Activated gamma-delta T cell treated with anti-CD3 and anti-CD28 coated beads, Interleukin-2, amount 50 U/mL, for 16 hours (primary cell): ENCODE measurements at places on chromosomes 5 and 9.

GRCh38 chr9:125746017-125746773 is 978 bp upstream of the PBX3 start:
- peak; percentile 86 for DNase-seq

GRCh38 chr5:90915393-90915792 is 356.8 kb downstream of the ADGRV1 start:
- DNase-seq, result no peak

DNA sequence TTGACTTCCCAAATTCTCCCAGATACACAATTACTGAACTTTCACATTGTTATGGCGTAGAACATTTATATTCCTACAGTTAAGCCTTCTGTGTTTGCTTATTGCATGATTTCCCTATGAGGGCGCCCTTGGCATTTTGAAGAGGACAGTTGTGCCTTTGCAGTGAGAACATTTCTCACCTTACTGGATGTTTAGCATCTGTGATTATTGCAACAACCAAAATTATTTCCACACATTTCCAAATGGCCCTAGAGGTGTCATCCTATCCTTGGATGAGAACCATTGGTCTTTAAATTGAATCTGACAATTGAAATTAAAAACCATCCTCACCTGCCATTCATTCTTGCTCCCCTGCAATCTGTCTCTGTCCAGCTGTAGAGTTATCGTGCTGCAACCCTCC is 104.0 kb downstream of the MAMDC2 start:
- DNase-seq, result no peak

DNA sequence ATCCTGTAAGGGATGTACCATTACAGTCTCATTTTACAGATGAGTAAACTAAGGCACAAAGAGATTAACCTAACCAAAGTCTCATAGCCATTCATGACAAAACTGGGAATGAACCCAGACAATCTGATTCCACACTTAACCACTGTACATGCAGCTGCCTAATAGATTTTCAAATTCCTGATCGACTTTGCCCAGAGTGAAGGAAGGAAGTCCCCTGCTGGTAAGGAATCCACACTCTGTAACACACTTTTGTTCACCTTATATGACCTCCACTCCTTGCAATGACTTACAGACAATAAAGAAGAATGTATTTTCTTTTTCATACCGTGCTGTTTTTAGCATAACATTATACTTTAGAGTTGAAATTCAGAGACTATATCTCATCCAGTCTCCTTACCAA is 31.3 kb upstream of the PLPP6 start:
- no peak for DNase-seq

DNA sequence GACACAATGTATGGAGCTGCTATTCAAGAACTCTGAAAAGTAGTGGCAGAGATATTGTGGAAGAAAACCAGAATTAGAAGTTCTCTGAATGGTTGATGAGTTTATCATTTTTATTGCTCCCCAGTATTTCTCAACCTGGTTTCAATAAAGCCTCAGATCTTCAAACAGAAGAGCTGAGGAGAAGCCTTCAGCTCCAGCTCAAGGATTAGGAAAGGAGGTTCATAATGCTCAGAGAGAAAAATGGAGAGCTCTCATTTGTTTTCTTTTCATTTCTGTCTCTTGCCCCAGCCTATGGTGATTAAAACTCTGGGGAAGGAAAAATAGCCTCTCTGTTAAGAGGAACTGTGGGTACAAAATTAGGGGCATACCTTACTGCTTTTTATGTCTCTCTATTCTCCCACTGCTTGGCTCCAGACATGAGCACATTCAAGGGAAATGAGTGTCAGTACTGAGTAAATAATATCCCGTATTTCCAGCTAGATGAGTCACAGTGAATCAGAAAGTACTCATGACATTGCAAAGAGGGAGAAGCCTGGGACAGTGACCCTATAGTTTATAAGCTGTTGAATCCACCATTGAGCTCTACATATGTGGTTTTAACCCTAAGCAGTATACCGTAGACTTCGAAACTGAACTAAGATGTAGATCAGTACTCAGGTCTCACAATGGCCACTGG is 138.1 kb downstream of the EMB start:
- no peak for DNase-seq

DNA sequence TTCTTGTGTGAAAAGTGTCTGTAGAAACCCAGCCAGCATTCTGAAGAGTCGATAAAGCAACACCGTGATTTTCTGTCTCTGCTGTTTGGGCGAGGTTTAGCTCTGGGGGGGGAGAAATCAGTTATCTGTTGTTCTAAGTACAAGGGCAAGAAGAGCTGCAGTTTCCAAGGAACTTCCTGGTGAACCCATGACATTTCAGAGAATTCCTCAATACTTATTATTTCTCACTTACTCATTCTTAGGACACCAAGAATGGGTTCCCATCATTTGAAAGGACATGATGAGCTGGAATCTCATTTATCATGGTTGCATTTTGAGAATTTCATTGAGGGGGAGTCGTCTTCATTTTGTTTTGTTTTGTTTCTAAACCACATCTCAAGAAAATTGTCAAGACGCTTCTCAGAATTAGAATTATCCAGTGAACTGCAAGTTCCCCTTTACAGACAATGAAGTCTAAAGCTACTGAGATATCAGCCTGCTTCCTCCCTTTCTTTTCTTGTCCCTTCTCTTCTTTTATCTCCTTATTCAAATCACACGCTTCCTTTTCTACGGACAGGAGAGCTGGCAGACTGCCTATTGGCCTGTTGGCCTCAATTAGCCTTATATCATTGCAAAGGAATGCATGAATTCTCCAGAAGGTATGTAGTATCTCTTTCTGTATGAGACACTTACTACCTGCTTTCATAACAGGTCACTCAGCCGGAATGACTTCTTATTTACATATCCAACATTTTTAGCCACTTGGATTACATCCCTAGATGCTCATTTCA is 53.7 kb downstream of the ZNF462 start:
- no peak for DNase-seq

GRCh38 chr9:32672469-32672868 is 37.0 kb upstream of the TAF1L start:
- DNase-seq, result no peak

DNA sequence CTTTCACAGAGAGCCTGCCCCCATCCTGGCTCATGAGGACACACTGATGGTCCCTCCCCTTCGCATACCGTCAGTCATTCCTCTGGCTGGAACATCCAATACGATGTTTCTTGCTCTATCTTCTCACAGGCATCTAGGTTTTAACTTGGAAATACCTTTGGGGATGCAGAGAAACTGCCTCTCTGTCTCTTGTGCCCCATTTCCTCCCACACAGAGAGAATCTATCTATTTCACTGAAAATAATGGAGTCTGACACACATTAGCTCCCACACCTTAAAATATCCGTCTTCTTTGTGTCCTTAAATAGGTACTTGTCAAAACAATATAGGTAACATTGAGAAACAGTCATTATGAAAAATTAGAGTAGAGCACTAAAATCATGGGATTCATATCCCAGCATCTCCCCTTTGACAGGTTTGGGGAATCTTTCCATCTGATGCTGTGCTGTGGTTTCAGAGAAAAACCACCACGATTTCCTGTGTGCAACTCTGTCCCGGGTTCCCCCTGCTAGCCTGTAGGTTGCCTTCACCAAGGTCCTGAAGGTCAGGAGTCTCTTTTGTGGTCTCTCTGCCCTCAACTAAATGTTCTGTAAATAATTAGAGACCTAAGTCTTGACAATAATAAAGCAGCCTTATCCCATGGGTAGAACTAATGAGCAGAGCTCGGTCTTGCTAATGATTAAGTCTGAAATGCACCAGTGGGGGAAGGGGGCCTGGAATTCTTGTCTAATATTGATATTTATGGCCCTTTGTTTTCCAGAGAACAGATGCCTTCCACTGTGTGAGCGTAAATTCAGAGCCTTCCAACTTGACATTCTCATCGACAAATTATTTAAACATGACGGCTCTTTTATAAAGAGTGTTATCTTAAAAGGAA is 371.0 kb downstream of the ICE1 start:
- no peak for DNase-seq

DNA sequence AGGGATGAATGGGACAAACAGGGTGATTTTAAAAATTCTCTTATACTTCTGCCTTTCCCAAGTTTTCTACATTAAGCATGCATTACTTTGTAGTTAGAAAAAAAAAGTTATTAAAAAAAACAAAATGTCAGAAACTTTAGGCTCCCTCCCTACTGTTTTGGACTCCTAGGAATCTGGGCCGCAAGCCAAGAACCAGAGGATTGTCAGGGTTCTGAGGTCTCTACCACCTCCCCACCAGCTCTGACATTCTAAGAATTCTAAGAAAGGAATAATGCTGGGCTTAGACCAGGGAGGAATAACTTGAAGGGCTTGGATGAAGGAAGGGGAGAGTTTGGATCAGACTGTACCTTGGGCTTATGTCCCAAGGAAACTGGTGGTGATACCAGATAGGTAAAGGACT is 1.1 kb upstream of the ARHGEF39 start:
- DNase-seq, result no peak

DNA sequence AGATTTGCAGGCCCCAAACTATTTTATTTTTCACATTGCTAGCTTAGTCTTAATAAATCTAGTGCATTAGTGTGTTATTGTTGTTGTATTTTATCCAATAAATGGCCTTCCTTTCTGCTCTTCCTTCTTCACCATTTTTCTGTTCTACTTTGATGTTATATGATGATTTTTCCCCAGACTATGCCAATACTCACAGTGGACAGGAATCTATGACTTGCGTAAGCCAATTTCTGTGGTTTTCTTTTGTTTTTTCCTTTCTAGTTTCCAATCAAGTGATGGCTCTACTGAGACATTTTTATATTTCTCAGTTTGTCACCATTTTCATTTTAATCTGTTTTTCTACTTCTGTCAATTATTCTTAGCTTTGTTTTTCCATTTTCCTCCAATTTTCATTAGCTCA is 106.8 kb upstream of the FBXL7 start:
- no peak for DNase-seq

GRCh38 chr5:38660194-38660668 is 103.8 kb upstream of the LIFR start:
- DNase-seq, result no peak

DNA sequence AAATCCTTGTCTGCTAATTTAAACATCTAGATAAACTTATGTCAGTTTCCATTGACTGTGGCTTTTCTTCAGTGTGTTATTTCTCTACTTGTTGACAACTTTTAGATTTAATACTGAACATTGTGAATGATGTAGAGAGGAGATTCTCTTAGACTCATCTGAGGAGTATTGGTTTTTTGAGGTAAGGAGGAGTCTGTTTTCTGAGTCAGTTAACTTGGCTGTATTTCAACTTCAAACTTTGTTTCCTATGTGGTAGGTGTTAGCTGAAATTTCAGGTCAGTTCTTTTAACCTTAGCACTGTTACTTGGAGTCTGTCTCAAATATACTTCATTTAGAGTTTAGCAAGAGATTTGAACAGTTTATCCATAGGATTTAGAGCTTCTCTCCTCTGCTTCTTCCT is 67.9 kb downstream of the XRCC4 start:
- no peak for DNase-seq

- no peak for DNase-seq
These were observed 28.0 kb upstream of the SH3RF2 start for GRCh38 chr5:145908206-145908960.

DNA sequence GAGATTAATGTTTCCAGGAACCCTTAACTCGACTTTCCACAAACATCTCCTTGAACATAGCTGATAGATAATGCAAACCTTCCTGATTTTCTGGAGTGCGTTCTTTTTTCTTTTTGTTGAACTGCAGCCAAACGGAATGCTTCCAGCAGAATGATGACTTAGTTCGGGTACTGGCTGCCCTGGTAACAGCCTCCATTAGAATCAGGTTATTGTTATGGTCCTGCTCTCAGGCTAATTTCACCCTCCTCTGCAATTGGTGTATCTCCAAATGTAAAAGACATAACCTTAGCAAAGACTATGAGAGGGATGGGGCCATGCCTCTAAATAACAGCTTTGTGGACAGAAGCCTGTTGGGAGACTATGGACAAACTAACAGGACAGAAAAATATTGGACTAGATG is 116.5 kb downstream of the PDE4D start:
- DNase-seq, result no peak

GRCh38 chr9:107465467-107466451 is 23.8 kb downstream of the KLF4 start:
- DNase-seq, result no peak

- no peak for DNase-seq
These were observed 82.0 kb upstream of the TRIM32 start for GRCh38 chr9:116605060-116605459.

DNA sequence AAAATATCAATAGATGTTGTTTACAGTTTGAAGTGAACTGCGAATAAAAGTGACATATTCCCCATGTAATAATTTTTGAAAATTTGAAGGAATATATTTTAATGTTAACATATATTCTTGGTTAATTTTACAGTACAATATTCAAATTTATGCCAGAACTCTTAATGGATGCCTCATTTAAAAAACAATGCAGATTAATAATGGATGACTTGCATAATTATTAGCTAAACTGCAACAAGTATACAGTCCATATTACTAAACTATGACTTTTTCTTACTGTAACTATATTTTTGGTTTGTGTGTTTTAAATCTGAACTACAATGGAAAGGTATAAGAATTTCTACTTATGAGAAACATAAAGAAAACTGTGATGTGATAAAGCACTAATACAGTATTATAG is 1390.1 kb downstream of the PTPRD start:
- no peak for DNase-seq

- no peak for DNase-seq
These were observed 4.7 kb downstream of the SARDH start for GRCh38 chr9:133733421-133733795.

DNA sequence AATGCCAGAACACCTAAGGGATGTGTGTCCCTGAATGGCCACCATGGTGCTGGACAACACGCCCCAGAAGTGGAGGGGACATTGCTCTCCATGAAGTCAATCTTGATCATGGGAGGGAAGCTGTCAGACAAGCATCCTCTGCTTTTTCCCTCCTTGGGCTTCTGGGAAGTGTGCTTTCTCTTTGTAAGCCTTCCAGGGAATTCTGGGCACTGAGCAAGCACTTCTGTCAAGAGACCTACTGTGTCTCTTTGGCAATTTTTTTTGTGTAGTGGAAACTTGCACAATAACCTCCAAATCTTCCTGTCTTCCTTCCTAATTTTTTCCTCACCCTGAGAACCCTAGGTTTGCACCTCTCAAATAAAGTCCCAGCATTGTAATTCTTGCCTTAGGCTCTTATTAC is 132.0 kb downstream of the SEC61B start:
- no peak for DNase-seq

DNA sequence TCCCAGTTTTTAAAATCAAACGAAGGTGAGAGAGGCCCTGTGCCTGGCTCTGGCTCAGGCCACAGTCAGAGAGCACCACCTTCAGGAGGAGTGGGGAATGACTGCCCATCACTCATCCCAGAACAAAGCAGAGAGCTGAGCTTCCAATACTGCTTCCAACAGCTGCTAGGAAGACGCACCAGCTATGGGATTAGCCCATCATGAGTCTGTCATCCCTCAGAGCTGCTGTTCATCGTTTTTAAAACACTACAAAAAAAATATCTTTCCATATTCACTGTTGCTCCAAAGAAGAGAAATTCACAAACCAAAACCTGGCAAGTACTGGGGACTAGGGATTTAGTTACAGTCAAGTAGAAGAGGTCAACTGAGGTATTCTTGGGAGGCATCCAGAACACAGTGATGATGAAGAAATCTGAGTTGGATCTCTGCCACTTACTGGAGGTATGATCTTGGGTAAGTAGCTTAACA is 102.4 kb downstream of the CDK5RAP2 start:
- DNase-seq, result no peak
